ENCODE measurements at places on chromosomes 11 and 22.

DNA sequence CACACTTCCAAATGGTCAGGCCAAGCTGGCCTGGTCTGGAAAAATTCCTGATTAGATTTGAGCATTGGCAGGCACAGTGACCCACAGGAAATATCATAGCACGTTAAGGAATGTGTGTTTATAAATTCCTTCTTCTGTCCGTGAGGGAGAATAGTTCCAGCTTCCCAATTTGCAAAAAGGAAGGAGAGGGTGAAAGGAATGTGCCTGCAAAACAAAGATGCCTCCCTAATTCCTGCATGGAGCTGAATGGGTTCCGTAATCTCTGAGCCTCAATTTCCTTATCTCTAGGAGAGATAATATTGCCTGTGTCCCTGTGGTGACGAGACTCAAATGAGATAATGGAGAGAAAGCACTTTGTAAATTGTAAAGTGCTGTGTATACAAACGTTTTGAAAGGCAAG is 105.1 kb downstream of the FEZ1 start:
- DNase-seq: no peak

DNA sequence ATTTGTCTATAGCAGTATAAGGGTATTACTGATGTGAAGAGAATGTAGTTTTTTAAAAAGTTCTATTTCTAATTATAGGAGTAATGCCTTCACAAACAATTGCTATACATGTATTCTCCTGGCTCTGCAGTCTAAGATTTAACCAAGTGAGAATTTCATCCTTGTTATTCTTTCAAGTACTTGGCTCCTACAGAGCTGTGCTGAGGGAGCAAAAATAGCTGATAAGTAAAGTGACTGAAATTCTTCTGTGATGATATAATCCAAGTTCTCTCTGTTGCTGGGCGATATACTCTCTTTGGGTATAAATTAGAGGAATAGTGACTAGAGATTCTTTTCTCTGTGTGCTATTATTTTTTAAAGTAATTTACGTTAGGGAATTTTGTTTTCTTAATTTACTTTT is 68.0 kb downstream of the PGR start:
- DNase-seq: no peak

DNA sequence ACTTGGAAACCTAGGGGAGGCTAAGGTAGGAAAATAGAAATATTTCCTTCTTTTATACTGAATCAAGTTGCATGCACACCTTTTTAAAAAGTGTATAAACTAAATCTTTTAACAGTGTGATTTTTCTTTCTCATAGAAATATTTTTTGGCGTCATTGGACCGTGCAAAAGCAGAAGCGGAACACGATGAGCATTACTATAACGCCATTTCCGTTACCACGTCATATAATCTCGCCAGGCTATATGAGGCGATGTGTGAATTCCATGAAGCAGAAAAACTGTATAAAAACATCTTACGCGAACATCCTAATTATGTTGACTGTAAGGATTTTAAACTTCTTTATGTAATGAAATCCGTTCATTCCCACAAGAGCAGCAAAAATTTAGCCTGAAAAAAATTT is 13.4 kb downstream of the CTR9 start:
- DNase-seq: no peak

DNA sequence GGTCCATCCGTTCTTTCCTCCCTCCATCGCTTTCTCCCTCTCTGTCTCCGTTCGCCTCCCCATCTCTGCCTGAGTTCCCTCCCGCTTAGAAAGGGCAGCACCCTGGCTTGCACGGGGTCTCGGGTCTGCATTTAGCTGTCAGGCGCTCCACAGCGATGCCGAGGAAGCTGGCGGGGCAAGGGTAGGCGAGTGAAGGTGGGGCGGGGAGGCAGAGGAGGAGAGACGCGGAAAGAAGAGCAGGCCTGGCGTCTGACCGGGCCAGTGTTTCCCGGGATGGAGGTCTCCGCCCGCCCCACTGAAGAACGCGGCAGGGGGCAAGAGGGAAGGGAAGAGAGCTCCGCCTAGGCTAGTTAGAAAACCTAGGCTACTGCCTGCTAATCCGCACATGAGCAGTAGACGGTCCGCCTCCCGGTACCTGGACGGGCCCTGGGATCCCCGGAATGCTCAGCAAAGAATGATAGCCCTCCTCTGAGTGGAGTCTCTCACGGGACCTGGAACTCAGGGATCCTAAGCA is 3922.5 kb upstream of the OR11H1 start:
- DNase-seq: no peak

- no peak for DNase-seq
These were observed 8.8 kb downstream of the TRAF6 start for GRCh38 chr11:36501236-36501635.

DNA sequence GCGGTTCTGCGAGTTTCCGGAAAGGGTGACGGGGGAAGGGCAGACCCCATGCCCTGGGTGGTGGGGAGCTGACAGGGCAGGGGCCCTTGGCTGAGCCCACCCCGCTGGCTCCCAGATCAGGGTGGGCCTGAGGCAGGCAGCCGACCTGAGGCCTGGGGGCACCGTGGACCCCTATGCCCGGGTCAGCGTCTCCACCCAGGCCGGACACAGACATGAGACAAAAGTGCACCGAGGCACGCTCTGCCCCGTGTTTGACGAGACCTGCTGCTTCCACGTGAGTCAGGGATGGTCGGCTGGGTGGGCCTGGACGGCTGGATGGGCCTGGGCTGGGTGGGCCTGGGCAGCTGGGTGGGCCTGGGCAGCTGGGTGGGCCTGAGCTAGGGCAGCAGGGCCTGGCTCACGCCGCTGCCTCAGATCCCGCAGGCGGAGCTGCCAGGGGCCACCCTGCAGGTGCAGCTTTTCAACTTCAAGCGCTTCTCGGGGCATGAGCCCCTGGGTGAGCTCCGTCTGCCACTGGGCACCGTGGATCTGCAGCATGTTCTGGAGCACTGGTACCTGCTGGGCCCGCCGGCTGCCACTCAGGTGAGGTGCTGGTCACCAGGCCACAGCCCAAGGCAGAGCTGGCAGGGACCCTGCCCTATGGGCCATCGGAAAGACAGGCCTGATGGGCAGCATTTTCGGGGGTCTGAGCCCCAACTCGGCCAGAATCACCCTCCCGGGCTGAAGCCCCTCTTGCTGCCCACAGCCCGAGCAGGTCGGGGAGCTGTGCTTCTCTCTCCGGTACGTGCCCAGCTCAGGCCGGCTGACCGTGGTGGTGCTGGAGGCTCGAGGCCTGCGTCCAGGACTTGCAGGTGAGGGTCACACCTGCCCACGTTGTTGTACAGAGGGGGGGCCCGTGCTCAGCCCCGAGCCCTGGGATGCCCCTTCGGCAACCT is 1.5 kb downstream of the SYT8 start:
- no peak for DNase-seq

GRCh38 chr11:44782478-44782877 is 55.7 kb downstream of the TSPAN18 start:
- no peak for DNase-seq

DNA sequence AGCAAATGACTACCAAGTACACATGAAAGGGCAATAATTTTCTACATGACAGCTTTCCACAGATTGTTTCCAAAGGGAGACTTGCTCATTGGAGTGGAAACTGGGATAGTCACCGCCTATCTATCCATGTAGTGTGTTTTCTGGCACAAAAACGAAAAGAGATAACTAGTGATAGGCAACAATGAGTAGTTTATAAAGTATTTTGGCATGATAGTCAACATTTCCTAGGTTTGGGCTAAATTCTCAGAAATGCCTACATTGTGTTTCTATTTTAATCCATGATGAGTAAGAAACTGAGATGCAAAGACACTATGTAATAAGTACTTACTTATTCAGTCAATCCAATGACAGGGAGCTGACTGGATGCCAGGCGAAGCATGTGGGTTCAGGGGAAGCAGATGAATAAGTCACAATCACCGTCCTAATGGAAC is 1129.1 kb downstream of the DLG2 start:
- no peak for DNase-seq

GRCh38 chr11:45857961-45858474 is 10.7 kb downstream of the CRY2 start:
- DNase-seq: no peak

GRCh38 chr22:46047841-46048595 is 71.1 kb upstream of the WNT7B start:
- no peak for DNase-seq

- DNase-seq: no peak
These were observed 1002.7 kb downstream of the BRD1 start for GRCh38 chr22:48824712-48825651.

- DNase-seq: no peak
These were observed 6.2 kb upstream of the LRFN4 start for GRCh38 chr11:66850588-66851238.

DNA sequence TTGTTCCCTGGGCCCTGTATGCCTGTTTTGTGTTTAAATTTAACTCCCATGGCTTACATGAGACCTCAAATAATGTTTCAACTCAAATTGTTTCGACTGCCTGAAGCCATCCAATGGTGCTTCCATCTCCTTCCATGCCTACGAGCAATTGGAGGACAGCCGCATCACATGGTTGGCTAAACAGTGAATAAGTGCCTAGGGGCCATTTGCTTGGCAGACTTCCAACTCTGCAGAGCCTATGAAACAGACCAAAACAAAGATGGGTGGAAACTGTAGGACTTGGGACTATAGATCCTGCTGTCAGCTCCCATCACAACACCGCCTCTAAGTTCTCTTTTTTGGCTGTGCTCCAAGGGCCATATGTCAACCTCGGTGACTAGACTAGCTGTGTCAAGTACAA is 84.1 kb downstream of the PARVA start:
- DNase-seq: no peak

DNA sequence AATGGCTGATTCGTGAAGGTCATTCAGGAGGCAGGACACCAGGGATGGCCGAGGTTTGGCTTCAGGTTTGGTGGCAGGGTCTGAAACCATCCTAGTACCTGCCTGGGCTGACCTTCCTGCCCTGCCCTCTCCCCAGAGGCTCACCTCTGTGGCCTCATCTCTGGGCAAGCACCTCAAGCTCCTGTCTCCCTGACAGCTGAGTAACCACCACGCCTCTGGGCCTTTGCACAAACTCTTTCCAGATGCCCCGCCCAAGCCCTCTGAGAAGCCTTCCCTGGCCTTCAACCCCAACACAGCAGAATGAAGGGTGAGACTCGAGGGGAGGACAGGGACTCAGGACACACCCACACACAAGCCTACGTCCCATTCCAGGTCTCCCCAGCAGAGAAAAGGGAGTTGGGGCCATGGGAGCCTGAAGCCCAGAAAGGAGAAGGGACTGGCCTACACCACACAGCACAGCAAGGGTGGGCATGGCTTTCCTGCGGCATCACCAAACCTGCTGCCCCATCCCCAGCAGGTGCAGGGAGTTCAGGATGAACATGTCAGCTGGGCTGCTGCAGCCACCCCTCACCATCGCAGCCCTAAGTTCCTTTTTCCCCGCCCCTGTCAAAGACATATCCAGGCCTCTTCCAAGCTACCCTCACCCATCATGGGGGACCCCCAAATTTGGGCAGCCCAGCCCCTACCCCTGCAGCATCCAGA is 2.4 kb downstream of the SHISA8 start:
- DNase-seq: no peak

GRCh38 chr11:74465291-74465708 is 2.0 kb downstream of the KCNE3 start:
- DNase-seq: no peak

DNA sequence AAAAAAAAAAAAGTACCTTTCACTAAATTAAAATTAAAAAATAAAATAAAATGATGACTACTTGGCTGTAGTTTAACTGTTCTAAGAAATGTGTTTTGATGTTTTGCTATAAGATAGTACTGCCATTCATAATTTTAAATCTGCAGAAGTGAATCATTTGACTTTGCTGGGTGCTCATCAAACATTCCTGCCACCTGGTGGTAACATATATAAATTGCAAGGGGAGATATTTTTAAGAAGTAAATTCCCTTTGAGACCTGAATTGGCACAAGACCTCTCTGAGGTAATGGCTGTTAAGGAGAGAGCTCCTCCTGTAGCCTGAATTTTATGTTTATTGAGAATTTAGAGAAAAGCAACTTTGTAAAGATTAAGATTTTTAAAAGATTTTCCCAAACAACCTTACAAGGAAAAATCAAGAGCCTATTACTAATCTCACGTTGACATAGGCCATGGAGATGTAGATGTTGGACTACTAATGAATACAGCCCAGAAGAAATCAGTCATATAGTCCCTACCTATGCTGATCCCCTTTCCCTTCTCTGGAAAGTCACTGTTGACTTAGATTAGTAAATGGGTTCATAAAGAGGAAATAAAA is 11.9 kb upstream of the NARS2 start:
- no peak for DNase-seq

- DNase-seq: no peak
These were observed 150.3 kb downstream of the LRRC4C start for GRCh38 chr11:41309111-41309522.

DNA sequence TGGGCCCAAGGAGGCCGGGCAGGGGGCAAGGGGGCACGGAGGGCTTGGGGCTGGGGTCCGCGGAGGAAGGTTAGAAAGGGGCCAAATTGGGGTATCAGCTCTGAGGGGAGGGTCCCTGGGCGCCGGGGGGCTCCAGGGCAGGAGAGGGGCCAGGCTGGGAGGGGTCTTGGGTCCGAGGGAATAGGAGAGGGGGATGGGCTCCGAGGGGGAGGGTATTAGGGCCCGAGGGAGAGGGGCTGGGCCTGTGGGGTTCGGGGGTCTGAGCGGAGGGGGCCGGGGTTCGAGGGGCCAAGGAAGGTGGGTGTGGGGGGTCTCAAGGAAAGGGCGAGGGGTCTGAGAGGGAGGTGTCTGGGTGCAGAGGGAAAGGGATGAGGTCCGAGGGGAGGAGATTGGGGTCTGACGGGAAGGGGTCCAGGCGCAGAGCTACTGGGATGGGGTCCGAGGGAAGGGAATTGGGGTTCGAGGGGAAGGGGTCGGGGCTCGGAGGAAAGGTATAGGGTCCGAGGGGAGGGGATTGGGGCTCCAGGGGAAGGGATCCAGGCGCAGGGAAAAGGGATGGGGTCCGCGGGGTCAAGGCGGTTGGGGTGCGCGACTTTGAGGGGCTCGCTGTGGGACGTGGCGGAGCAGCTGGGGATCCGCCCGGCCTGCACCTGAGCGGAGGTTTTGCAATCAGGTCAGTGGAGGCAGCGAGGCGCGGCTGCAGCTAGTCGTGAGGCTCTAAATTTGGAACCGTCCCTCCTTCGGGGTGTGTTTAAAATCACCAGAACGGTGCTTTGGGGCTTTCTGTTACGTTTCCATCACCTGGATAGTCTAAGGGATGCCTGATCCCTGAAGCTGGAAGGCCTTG is 728 bp downstream of the CTTN start:
- no peak for DNase-seq

DNA sequence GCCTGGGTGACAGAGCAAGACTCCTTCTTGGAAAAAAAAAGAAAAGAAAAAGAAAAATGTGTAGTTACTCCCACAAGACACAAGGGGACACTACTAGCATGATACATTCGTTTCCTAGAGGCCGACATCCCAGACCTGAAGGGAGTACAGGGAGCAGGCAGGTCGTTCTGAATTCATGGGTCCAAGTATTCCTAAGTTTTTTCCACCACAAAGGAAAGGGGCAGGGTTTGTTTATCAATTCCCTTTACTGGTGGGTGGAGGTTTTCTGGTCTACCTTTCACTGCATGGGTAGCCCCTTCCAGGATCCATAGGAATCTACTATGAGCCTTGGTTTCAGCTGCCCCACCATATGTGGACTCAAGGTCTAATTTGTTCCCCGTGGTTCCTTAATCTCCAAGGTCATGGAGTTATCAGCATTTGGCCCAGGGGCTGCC is 11.8 kb downstream of the TIGD3 start:
- no peak for DNase-seq

- no peak for DNase-seq
These were observed 13.2 kb downstream of the TANGO2 start for GRCh38 chr22:20034143-20034542.

- no peak for DNase-seq
These were observed 33.4 kb downstream of the SHANK2 start for GRCh38 chr11:71218789-71219499.

Data from stimulated activated CD4-positive, alpha-beta T cell treated with anti-CD3 and anti-CD28 coated beads, Interleukin-1b, Interleukin-23, amount 100 ng/mL, for 1 hour (primary cell).